ENCODE measurements at places on chromosomes 3 and 15.

DNA sequence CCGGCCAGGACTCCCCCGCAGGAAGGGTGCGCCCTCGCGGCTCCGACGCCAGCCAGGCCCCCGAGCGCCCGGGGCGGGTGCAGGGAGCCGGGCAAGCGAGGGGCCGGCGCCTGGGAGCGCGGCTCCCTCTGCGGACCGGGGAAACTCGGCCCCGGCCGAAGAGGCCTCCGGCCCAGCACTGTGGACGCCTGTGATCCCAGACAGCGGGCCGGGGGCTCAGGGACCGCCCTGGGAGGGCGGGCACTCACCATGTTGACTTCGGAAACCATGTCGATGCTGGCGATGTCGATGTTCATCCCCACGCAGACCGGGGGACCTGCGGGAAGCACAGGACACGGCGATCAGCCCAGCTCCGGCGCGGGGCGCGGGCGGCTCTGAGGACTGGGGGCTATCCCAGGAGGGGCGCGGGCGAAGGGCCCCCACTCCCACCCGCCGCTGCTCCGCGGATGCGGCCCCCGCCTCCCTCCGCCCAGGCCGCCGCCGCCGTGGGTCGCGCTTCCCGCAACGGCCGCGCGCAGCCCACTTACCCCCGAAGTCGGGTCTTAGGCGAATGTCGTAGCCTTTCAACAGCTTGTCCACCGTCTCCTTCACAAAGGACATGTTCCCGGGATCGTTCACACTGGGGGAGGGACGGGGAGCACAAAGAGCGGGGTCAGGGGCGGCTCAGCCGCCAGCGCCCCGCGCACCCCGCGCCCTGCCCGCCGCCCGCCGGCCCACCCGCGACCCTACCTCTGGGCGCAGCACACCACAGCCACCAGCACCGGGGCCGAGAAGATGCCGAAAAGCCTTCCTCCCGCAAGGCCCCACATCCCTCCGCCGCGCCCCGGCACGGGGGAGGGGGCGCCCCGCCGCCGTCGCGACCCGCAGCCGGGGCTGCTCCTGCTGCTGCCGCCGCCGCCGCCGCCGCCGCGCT, at the start of gene GABRB3:
GABRB3 (minus strand) TSS at position 913 of the 913 bp plus-strand sequence.
- no peak for DNase-seq

GRCh38 chr15:71312731-71313460, 197.6 kb downstream of the THSD4 start:
- DNase-seq: no peak

DNA sequence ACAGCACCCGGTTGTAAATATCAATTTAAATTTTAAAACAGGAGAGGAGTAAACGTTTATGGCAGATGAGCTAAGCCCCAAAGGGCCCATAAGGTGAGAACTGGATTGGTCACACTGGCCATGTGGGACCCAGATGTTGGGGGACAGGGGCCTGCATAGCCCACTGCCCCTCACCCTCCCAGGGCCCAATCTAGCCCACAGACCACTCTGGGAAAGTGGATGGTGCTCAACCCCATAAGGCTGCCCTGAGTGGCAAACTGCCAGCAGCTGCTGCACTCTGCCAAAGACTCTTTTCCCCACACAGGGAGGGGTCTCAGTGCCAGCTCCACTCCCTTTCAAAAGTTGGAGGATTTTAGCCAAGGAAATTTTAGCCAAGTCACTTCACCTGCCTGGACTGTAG, 42.5 kb downstream of the CCDC12 start:
- DNase-seq: no peak

DNA sequence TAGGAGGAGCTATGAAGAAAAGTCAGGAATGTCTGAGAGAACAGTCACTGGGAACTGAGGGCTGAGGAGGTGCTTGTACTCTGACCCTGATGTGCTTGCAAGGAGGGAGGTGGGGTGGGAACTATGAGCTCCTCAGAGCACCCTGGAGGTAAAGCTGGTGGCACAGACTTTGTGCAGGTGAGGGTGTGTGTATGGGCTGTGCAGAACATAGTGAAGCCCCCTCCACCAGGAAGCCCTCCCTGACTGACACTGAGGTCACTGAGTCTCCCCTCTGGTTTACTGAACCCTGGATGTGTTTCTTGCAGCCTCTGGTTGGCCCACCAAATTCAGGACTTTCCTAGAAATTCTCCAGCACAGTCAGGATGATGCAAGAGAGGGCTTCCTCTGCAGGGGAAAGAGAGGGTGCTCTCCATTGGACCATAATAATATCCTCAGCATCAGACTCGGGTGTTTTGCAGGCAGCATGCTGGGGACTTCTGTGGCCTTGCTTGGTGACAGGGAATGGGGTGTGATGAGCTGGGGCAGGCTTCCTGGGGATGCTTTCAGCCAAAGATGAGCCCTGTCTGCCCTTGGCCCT, 1.5 kb upstream of the ISLR start:
- no peak for DNase-seq

DNA sequence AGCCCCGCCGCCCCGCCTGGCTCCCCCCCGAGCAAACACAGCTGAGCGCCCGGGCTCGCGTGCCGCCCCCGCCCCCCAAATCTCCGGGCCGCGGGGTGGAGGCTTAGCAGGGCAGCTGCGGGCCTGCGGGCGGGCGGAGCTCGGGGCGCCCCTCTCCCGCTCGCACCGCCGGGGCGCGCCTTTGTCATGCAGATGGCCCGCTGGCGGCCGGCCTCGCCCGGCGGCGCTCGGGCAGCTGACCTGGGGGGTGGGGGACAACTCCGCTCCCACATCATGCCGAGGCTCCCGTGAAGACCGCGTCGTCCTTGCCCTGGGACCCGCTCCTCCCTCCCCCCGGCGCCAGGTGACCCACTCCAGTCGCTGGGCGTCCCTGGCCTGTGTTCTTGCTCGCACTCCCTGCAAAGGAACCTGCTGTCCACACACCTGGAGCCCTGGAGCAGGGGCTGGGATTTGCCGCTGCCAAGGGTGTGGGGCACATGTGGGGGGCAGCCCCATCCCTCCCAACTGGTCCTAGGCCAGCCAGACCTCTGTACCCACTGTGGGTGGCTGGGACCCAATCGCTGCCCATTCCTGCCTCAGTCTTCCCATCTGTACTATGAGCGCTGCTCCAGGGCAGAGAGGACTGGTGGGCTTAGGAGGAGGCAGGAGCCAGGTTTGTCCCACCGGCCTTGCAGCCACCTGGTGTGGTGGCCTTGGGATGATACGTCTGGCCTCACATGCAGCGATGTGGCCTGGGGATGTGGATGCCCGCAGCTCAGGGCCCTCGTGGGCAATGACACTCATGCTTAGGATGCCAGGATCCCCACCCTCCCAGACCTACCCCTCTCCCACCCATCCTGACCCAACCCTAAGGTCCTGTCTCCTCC, 33.5 kb downstream of the DNAJB8 start:
- DNase-seq: no peak

DNA sequence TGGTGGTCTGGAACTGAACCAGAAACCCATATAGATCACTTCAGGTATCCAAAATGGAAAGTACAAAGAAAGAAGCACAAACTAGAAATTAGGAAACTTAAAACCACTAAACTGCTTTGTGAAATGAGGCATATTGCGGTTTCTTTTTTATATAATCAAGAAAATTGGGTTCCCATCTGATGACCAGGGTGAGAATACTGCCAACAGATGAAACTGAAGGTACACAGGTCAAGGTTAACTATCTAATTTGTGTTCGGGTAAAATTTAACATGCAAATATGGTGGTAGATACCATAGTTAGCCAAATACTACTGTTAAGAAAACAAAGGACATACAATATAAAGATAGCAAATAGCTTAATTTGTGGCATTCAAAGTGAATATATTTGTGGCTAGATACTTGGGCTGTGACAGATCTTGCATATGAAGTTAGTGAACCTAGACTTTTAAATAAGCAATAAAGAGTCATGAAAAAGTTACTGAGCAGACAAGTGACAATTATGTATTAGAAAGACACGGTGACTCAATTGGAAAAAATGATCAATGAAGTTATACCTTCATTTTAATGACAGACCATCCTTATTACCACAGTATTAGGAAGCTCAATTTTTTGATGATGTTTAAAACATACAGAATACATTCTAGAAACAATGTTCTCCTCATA, 127.4 kb downstream of the NR2E3 start:
- DNase-seq: no peak

- DNase-seq: no peak
These were observed 181.8 kb downstream of the SHQ1 start for GRCh38 chr3:72666447-72666755.

GRCh38 chr3:56459104-56459496, 9.2 kb downstream of the ERC2 start:
- DNase-seq: no peak

DNA sequence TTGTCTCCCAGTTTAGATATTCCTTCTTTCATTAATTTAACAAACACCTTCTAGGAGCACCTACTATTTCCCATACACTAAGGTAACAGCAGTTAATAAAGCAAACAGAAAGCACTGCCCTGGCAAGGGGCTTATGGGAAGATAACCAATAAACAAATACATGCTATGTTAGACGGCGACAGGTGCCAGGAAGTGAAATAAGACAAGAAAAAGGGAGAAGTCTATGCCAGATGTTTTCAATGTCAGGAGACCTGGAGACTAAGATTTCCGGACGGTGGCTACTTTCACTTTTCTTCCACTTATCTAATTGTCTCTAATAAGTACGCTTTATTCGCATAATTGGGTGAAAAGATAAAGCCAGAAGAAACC, 32.5 kb upstream of the ZNF445 start:
- no peak for DNase-seq

DNA sequence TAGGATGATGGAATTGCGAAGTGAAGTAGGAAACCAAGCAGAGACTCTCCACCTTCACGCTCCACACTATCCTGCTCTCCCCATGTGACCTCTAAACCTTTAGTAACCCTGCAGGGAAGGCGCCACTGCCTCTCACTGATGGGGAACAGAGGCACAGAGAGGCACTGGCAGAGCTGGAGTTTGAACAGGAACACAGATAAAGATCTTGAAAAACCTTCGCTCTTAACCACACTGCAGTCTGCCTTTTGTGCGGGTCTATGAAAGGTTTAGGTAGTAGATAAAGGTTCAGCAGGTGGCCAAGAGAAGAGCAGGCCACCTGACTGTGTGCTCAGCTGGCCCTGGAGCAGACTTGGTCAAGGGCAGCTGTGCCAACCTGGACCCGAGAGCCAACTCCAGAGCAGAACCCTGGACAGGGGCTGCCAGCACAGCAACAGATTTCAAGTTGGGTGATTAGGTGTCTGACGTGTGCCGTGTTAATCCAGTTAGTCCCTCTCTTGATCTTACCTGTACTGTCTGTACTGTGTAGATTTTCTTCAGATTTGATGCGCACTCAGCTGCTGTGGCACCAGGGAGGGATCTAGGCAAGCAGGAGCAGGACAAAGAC, 15.2 kb downstream of the EIF4E3 start:
- no peak for DNase-seq

DNA sequence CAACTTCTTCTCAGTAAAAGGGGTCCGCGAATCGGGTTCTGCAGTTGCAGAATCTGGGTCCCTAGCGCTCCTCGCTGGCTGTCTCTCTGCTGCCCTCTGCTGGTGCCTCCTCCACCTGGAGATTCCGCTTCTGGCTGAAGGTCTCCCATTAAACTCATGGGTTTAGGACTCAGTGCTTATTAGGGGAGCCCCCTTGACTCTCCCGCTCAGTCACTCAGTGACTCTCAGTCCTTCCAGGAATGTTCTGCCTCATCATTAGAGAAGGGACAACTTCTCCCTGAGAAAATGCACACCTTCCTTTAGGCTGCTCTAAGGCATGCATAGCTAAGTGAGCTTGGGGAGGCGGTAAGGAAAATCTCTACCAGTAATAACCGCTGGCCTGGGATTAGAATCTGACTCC, 7.1 kb downstream of the CPN2 start:
- peak; percentile 54 for DNase-seq

GRCh38 chr3:49158103-49158709, 7.9 kb downstream of the CCDC71 start:
- DNase-seq: peak; percentile 58

GRCh38 chr15:75456710-75457109, 5.2 kb upstream of the SIN3A start:
- DNase-seq: no peak

DNA sequence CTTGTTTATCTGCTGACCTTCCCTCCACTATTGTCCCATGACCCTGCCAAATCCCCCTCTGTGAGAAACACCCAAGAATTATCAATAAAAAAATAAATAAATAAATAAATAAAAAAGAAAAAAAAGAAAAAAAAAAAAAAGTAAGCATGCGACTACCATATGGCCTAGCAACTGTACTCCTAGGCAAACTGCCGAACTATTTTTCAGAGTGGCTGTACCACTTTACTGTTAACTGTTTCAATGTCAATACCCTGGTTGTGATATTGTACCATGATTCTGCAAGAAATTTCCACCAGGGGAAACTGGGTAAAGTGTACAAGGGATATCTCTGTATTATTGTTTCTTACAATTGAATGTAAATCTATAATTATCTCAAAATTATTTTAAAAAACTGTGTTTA, 41.3 kb upstream of the MAP4 start:
- no peak for DNase-seq

GRCh38 chr3:97504463-97504862, 260.1 kb upstream of the ARL6 start:
- no peak for DNase-seq

DNA sequence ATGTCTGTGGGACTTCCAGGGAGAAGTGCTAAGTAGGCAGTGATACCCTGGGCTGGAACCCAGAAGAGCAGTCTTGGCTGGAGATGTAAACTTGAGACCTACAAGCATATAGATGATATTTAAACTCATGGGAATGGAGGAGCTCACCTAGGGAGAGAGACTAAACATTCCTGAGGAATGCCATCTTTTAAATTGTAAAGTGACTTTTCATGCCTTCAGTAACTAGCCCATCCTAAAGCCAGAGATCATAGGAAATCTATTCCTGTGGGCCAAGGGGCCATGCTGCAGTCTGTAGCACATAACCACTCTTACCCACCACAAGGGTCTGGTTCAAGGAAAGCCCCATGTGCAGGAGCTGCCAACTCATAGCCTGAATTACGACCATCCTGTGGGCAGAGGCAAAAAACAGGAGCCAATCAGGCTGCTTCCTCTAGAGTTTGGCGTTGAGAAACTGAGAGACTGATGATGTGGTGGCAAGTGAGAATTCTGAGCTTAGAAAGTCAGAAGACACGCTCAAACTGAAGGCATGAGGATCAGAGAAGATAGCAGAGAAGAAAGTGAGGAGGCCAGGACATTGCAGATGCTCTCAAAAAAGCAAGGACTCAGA, 37.5 kb downstream of the CTDSPL start:
- no peak for DNase-seq

DNA sequence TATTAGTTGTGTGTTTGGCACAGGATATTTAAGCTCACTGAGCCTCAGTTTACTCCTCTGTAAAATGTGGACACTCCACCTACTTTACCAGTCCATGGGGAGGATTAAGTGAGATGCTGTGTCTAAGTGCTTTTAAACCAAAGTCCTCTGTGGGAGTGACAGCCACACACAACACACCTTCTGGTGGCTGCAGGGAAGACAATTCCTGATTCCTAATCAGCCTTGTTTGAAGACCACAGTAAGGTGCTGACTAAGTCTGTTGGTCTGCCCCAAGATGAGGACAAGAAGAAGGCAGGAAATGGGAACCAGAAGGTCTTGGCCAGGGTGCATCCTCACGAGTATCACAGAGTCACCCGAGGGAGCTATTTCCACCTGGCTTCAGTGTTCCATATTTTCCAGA, 52.3 kb downstream of the EPHB1 start:
- no peak for DNase-seq

GRCh38 chr3:86046436-86047136, 944.4 kb downstream of the VGLL3 start:
- DNase-seq: no peak
